ENCODE measurements at places on chromosomes 2 and 18.

DNA sequence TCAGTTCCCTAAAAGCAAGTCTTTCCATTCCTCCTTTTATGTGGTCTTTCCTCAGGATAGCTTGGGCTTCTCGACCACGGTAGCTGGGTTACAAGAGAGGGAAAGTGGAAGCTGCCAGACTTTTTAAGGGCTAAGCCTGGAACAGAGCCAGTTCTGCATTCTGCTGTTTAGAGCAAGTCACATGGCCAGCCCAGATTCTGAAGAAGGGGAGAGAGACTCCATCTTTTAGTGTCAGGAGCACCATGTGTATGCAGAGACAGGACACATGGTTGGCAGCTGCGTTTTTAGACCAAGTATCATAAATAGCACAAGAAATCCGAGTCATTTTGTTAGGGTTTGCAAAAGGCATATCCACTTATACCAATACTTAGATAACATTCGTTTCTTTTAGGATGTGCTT is 4.7 kb downstream of the HMSD start:
- DNase-seq, result no peak

GRCh38 chr2:2096803-2097464 is 234.1 kb downstream of the MYT1L start:
- DNase-seq, result no peak

GRCh38 chr2:195181059-195181705 is 475.8 kb upstream of the SLC39A10 start:
- DNase-seq, result no peak

DNA sequence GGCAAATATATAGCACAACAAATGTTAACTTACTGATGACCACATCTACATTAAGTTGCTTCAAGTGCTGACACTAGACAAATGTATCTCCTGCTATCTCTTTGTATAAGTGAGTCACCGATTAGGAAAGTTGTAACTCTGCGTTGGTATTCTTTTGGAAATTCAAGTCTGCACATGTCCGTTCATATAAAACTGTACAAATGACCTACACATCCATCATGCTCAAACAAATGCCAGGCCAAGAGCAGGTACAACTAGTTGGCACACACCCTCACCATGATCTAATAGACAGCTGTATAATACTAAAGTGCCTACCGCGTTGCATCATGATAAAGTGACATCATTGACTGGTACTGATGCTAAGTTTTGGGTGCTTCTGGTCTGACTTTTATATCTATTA is 141.1 kb downstream of the RBMS1 start:
- DNase-seq, result no peak

DNA sequence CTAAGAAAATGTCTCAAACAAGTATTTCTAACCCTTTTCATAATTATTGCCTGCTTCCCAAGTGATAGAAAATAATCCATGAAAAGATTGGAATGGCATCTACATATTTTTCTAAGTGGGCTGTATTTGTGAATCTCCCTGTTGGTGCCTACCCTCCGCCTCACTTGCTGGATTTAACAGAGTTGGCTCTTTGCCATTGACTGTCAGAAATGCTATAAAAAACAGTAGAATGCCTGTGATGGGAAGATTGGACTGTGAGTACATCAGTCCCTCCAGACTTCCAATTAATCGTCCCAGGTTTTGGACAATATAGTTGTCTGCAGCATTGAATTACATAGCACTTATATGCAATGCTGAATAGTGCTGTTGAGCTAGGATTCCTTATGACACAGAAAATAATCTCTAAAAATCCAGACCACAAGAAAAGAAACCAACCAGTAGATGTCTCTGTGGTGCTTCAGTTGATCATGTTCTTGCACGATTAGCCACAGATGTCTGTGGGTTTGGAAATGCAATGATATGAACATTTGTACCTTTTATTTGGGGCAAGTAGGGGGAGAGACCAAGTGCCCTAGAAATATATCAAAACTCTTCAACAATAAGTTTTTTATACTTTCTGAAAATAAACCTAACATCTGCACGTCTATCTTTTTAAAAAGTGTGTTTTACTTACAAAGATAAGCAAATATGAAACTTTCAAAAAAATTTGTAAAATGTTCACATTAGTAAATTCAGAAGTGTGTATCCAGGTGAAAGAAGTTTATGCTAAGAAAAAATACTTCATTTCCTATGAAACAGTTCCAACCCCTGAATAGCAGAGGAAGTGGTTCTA is 88.5 kb downstream of the DYNAP start:
- DNase-seq, result no peak

- DNase-seq, result no peak
These were observed 185.0 kb downstream of the DYM start for GRCh38 chr18:49275448-49275847.

DNA sequence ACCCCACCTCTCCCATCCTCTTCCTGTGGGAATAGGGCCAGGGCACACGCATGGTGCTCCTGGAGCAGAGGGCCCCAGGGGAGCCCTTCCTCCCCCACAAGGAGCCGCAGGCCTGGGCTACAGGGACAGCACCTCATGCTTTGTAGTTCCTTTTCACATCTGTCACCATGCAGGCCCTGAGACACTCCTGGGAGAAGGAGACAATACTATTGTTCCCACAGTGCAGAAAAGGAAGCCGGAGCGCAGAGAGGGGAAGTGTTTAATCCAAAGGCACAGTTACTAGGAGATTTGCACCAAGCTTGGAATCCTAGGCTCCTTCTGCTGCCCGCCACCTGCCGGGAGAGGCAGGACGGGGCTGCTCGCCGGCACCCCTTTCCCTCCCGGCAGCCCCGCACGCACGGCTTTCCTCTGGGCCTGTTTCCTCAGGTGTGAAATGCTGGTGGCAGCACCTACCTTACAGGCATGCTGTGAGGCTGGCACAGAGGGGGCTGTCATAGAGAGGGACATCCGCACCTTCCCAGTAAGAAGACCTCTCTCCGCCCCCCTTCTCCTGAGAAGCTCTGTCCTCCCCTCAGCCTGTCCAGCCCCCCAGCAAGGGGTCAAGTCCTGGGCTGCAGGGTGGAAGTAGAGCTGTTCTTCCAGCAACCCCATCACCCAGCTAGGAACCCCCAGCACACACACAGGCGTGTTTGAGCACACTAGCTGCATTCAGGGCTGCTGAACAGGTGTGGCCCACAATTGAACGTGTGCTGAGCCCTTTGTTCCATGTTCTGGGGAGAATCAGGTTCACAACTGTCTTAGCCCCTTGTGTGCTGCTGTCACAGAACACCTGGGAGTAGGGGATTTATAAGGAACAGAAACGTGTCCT is 62.6 kb downstream of the SMAD7 start:
- no peak for DNase-seq

DNA sequence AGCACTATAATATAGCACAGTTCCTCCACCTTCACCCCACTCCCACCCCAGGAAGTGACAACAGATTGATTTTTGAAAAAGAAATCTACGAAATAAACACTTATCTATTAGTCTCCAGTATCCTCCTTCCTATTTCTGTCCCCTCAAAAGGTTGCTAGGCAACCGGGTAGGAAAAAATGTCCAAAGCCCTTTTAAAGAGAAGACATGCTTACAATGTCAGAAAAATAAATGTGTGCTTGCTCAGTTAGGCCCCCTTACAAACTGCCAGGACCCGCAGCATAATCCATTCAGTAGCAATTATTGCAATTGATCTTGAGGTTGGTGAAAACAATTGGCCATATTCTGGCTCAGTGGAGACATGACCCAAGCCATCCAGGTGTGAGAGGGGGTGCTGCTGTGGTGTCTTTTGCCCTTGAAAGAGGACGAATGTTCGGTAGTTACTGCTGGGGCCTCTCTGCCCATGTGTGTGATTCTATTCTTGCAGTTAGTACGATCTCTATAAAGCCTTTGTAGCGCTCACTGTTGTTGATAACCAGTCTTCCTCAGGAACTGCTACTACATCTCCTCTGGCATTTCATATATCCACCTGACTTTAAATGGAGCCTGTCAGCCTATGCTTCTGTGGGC is 144.3 kb downstream of the MYO3B start:
- no peak for DNase-seq

DNA sequence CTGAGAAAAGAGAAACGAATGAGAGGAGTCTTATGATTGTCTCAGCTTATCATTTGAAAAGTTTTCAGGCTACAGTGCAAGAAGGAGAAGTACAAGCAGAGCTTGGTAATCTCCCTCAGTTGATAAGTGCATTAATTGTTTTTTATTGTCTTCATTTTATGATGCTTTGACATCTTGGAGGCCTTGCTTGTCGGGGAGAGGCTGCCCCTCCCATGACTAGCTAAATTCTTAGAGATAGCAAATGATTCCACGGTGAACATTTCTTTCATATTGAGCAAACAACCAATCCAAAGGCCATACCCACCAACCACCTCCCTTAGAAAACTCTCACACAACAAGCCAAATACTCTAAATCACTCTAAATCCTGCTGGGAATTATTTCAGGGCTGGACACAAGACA is 39.8 kb downstream of the GDF7 start:
- no peak for DNase-seq

- DNase-seq, result no peak
These were observed 1.8 kb downstream of the ZFP36L2 start for GRCh38 chr2:43224571-43225092.

DNA sequence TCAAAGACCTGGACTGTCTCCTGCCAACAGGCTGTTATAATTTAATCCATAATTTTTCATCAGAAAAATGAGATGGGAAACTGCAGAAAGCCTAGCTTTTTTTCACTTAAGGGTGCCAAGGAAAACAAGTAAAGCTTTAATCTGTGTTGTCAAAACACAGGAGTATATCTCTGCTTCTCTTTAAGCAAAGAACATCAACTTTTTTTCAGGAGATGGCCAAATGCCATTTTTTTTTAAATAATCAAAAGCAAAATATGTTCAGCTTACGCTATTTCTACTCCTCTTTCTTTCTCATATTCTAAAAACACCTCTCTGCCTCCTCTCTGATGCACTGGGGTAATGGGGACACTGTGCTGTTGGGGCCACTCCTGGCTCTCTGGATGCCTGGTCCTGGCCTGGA is 73.1 kb upstream of the NXPH2 start:
- DNase-seq, result no peak

- no peak for DNase-seq
These were observed 77.9 kb upstream of the FAM124B start for GRCh38 chr2:224479826-224480225.

DNA sequence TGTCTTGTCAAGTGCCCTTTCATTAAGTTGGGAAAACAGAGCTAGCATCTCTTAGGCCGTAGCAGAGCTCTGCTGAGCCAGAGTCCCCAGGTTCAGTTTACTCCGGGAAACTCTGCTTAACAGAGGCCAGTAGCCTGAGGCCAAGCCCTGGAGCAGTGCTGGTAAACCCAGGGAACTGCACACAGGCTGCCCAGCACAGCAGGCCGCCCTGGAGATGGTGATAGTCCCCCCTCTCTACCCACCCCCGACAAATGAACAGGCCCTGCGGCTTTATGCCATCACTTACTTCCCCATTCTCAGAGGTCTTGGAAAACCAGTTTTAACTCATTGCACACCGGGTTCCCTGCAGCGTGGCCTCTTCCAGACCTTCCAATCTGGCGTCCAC is 3.5 kb downstream of the CNNM4 start:
- no peak for DNase-seq

- DNase-seq, result no peak
These were observed 91.7 kb upstream of the EPC2 start for GRCh38 chr2:148552675-148553331.

All from GM18507 (cell line).